ENCODE measurements at places on chromosomes 11 and 22.

- DNase-seq, result no peak
These were observed 1321.1 kb downstream of the TBC1D22A start for GRCh38 chr22:48083502-48083901.

DNA sequence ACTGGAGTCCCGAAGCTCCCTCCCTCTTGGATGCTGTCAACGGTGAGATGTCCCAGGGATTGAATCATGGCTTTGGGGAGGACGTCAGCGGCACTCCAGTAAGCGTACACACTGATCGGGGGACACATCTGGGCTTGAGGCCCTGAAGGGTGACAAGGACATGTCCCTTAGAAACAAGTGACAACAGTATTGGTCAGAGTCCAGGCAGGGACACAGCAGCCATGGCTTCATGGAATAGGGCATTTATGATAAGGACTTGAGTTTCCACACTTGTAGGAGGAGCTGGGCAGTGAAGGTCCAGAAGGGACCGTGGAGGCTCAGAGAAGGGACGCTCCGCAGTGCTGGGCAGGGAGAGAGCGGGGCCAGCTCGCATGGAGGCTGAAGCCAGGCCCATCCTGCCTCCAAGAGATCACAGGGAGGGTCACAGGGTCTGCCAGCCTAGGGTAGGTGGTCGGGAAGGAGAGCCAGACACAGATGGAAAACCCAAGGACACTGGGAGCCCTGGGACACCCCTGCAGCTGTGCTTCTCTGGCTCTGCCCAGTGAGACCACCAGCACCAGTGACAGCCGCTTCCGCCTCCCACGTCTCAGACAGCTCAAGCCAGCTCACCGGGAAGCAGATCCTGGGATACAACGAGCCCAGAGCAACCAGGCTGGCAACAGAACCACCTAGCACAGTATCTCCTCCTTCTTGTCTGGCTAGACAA is 22.9 kb upstream of the RFPL3 start:
- DNase-seq, result no peak

DNA sequence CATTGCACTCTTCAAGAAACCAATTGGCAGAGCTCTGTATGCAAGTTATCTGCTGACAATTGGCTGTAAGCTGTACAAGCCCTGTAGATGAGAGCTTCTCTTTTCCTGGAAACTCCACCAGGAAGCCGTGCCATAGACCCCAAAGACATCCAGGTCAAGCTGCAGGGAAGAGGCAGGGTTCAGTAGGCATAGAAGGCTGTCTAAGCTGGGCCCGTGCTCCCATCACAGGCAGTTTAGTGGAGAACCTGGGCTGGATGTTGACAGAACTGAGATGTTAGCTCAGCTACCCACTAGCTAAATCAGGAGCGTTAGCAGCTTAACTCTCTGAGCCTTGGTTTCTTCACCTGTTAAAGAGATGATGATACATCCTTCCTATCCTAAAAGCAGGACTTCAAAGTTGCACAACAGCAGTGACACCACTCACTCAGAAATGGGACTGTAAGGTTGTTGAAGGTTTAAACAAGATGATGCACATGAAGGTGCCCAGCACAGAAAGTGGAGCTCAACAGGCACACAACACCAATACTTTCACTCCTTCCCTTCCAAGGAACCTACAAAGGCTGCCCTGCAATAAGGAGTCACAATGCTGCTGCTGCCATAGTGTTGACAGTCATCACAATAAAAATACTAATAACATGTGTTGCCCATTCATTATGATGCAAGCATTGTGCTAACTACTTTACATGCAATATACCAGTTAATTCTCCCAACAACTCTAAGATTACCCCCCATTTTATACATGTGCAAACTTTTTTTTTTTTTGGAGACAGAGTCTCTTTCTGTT is 115.4 kb downstream of the ZBTB16 start:
- no peak for DNase-seq

DNA sequence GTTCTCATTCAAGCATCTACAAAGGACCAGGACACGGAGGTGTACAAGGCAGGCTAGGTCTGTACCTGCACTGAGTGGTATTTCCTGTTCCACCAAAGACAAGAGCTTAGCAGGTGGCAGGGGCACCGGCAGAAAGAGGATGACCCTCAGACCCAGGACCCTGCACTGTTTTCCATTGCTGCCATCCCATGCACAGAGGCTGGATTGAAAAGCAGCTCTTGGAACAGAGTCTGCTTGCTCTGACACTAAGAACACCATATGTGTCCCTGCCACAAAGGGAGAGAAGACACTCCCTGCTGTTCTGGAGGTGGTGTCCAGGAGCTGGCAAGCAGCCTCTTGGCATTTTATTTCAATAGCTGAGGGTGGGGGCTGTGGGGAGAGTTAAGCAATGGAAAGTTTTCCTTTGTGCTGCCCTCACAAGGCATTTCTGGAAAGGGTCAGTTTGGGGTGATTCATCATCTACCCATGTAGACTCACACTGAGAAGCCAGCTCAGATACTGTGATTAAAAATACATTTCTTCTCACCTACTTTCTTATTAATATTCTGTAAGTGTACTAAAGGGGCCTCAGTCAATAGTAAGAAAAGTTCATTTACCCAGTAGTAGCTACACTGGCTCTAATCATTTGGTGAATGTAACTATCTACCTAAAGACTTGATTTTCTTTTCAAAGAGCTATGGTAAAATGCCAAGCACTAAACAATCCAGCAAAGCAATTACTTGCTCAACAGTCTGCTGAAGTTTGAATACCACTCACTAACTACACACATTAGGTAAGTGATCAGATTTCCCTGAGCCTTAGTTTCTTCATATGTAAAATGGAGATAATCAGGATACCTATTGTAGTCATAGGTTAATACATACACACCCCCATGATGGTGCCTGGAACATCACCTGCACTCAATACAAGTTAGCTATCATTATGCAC is 55.2 kb downstream of the SLC1A2 start:
- no peak for DNase-seq

DNA sequence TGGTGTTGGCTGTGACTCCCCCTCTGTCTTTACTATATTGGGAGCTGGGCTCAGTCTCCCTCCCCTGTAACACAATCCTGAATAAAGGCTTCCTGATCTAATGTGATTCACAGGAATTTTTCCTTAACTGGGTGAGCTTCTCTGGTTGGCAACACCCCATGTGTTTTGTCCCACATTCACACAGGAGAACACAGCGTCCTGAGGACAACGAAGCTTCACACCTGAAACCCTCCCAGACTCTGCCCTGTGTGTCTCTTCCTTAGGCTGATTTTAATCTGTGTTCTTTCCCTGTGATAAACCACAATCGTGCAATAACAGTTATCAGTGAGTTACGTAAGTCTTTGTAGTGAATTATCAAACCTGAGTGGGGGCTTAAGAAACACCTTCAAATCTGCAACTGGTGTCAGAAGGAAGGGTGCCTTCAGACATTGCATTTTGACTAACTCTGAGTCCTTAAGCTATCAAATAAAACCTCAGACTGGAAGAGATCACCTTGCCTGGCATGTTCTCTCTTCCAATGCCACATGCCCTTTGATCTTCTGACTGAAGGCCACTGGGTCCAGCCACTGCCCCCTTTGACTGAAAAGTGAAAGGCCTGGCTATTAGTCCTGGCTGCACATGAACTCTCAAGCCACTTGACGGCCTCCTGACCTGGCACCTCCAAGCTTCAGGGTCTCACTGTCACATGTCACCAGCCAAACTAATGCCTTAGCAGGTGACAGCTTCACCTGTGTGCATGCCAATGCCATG is 17.3 kb downstream of the APOL3 start:
- no peak for DNase-seq

GRCh38 chr22:40679249-40679963 is at the start of gene MCHR1:
TSS of gene MCHR1 (plus strand) at chr22:40679484. CDS start at chr22:40679653, 169 bp downstream.
- no peak for DNase-seq

- no peak for DNase-seq
These were observed 7.1 kb upstream of the CD44 start for GRCh38 chr11:35131886-35132285.

- DNase-seq, result no peak
These were observed 1078.7 kb downstream of the TBC1D22A start for GRCh38 chr22:47841156-47841555.

- DNase-seq, result no peak
These were observed 456 bp upstream of the SPI1 start for GRCh38 chr11:47378836-47379170.

DNA sequence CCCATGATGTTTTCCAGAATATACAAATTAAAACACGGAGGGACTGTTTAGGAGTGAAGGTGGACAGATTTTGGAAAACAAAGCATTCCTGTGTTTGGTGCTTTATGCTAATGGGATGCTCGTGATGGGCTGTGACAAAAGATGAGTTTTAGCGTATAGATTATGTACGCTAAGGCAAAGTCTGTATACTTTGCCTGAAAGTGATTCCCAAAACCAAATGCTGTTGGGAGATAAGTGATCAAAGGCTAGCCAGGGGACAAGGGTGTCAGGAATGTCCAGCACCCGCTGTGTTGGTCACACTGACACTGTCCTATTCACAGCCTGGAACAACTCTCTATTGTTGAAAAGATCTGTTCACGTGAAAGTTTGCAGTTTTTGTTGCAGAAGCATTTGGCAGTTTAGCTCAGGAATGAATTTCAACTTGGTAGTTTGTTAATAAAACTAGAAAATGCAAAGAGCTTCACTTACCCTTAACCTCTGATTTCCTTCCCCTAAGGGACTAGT is 1.5 kb downstream of the JAM3 start:
- no peak for DNase-seq

DNA sequence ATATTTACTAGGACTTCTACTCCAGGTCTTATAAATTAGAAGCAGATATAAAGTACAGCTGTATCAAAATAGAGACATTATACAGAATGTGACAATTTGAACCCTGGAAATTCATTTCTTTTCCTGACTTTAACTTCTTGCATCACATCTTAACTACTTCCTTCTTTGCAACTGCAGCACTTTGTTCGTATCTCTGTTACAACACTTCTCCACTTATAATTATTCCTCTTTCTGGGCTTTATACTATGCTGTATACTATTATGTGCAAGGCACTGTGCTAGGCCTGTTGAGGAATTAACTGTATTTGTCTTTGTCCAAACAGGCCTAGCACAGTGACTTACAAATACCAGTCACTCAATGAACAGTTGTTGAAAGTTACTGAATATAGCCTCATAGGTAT is 1.8 kb upstream of the SLC36A4 start:
- no peak for DNase-seq

GRCh38 chr11:44726283-44727113 is at the start of gene TSPAN18:
TSS of gene TSPAN18 (plus strand) at chr11:44726962. CDS start at chr11:44906417, 179,455 bp downstream.
- no peak for DNase-seq

- no peak for DNase-seq
These were observed 16.1 kb downstream of the XRRA1 start for GRCh38 chr11:74932797-74933196.

GRCh38 chr11:76336597-76336996 is 44.3 kb downstream of the THAP12 start:
- DNase-seq, result no peak

DNA sequence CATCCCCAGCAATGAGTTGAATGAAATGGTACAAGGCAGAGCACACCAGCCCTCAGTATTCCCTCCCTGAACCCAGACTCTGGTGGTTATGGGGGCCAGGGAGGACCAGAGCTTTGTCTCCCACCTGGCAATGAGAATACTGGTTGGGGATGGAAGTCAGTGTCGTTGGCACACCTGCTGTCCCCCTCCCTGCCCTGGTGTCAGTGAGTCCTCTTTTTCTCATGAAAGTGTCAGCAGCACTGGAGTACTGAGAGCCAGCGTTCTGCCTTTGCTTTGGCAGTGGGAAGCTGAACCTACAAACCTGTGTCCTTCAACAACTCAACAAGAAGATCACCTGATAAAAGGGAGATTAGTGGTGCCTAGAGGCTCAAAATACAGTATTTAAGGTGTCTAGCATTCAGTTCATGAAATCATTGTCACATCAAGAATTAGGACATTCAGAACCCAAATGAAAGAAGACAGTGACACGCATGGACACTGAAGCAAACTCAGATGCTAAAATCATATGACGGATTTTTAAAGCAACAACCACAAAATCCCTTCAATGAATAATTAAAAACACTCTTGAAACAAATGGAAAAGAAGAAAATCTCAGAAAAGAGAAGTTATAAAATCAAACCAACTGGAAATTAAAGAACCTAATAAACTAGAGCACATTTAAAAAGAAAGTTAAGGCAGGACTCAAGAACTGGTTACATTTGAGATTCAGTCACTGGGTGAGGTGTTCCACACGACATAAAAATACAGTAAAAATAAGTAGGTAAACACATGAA is 77.5 kb upstream of the VPREB1 start:
- no peak for DNase-seq
